Calu3 (cell line): ENCODE measurements at places on chromosomes 3 and 15. TPM values are rescaled to one million over a fixed set of nuclear protein-coding genes. Genes with fewer than 3 reads are reported as not detected.

Gene C3orf49
- not detected in 2 replicates for total RNA-seq

Gene C3orf20
- total RNA-seq: 0.28 and 0.39 TPM in 2 replicates

Gene FMN1
- 5.5 and 7.1 TPM in 2 replicates for total RNA-seq

GRCh38 chr15:63530752-63531299, 26.4 kb downstream of the USP3 start:
- DNase-seq: no peak

GRCh38 chr3:175077216-175077615, 218.1 kb downstream of the NAALADL2 start:
- no peak for DNase-seq

DNA sequence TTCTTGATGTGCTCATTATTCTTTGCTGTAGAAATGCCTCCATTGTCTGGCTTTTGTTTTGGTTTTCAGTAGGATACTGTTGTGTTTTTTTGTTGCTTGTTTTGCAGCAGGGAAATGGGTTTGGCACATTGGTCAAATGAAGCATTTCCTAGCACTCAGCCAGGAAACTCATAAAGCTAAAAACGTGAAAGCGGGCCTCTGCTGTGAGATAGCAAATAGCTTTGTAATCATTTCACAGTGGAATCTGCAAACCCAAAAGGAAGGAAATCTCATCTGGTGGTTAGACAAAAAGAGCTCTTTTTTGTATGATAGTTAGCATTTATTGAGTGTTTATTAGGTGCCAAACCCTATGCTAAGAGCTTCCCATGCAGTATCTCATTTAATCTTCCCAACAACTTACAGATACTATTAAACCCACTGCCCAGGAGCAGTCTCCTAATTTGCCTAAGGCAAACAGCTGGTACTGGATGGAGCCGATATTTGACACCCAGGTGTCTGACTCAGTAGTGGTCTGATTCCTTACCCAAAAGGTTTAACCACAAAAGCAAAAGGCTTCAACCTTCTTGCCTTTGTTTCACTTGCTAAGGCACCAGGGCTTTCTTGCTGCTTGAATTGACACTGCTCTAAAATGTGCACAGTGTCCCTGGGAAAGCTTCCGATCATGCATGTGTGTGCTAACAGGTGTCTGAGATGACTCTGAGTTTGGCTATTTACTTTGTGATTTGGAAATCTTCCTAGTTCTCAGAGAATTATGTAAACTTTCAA, 527.9 kb upstream of the MDFIC2 start:
- no peak for DNase-seq
